Caudate nucleus (tissue), 63 donors: ENCODE measurements at places on chromosomes 3 and 15.

DNA sequence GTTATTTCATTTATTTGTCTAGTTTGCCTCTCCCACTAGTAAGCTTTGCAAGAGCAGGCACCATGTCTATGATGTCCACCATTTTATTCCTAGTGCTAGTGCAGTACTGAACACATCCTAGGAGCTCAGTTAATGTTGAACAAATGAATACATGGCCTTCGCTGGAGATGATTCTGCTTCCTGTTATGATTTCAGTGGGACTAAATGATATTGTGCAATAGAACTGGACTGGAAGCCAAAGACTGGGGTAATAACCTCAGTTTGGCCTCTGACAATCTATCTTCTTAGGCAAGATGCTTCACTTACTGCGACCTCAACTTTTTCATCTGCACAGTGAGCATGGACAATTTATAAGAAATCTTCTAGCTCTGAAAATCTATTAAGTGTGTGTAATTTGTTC, 191.3 kb downstream of the ADAMTSL3 start:
- no peak for DNase-seq

GRCh38 chr3:45704301-45704943, 15.2 kb downstream of the SACM1L start:
- no peak for DNase-seq

GRCh38 chr3:181691901-181692300, 19.8 kb upstream of the SOX2 start:
- no peak for DNase-seq

DNA sequence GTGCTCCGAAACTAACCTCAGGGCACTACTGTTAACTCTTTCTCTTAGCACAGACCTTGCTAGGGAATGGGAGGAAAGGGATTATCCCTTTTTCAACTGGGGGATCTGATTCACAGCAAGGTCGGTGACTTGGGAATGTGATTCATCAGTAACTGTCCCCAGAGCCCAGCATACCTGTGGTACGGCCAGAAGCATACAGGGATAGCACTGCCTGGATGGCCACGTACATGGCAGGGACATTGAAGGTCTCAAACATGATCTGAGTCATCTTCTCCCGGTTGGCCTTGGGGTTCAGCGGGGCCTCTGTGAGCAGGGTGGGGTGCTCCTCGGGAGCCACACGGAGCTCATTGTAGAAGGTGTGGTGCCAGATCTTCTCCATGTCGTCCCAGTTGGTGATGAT, 2.3 kb downstream of the ACTC1 start:
- DNase-seq = no peak

GRCh38 chr3:152377184-152377570, 108.4 kb downstream of the MBNL1 start:
- DNase-seq = no peak

DNA sequence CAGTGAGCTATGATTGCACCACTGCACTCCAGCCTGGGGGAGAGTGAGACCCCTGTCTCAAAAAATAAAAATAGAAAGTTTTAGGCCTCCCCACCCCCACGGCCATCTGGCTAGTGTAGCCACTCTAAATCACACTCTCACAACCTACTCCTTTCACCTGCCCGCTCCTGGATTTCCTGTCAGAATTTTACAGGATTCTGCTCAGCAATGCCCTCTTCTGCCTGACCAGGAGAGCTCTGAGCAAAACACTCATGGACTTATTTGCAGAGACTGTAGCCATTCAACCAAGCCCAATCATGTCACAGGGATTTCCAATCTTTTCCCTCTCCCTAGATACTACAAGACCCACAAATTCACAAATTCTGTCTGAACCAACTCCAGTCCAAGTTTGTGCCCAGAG, 242.6 kb upstream of the TPRG1 start:
- DNase-seq = no peak

DNA sequence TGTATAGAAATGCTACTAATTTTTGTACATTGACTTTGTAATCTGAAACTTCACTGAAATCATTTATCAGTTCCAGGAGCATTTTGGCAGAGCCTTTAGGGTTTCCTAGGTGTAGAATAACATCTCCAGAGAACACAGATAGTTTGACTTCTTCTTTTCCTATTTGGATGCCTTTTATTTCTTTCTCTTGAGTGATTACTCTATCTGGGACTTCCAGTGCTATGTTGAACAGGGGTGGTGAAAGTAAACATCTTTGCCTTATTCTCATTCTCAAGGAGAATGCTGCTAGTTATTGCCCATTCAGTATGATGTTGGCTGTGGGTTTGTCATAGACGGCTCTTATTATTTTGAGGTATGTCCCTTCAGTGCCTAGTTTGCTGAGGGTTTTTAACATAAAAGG, 697.9 kb upstream of the ROBO1 start:
- no peak for DNase-seq

GRCh38 chr15:34358367-34358766, 8.6 kb downstream of the LPCAT4 start:
- DNase-seq = no peak

- no peak for DNase-seq
Observed at GRCh38 chr3:53202331-53203015, 41.5 kb downstream of the PRKCD start.

GRCh38 chr3:161745741-161746140, 249.1 kb downstream of the OTOL1 start:
- DNase-seq = no peak

DNA sequence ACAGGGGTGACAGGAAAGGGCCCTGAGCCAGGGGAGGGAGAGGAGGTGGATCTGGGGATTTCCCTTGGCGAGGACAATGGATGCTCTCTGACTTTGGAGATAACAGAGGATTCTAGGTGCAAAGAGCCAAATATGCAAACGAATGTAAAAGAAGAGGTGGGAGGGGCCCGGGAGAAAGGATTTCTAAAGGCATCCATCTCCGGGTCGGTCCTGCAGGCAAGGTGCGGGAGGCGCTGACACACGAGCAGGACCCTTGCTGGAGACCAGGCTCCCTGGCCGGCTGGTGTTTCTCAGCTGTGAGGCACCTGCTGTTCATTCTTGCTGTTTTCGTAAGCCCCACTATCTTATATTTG, 115.2 kb upstream of the TLE3 start:
- no peak for DNase-seq

DNA sequence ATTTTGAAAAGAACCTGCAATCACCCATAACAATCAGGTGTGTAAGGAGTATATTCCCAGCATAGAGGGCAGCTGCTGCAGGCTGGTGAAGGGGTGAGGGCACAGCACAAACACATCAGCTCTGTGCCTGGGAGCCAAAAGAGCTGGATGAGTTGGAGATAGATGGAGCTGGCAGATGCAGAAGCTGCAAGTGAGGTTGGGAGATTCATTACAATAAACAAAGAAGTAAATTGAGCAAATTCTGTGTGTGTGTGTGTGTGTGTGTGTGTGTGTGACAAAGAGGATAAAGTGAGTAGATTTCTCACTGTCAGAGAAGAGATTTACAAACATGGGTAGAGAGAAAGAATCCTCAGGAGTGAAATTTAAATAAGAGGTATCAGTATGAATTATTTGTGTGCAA, 994.7 kb downstream of the EPHA3 start:
- no peak for DNase-seq

DNA sequence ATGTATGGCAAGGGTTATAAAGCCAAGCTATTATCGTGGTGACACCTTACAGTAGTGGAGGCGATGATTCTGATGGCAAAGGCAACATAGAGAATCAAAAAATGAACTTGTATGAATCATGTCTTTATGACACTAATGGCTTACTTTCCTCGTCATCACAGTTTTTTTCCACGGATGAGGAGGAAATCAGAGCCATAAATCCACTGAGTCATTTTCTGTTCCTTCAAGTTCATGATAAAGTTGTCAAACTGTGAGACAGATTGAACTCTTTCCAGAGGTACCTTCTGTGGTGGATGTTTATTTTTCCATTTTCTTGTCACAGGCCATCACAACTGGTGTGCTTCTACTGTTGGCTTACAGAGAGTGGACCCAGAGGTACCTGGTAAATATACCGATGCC, 8.5 kb downstream of the TMEM212 start:
- DNase-seq = no peak

GRCh38 chr3:188807006-188807405, 364.8 kb upstream of the TPRG1 start:
- no peak for DNase-seq

GRCh38 chr3:195905970-195906864, 2.1 kb downstream of the TNK2 start:
- DNase-seq = no peak

GRCh38 chr15:100714034-100714748, 111.8 kb downstream of the ASB7 start:
- DNase-seq = no peak

DNA sequence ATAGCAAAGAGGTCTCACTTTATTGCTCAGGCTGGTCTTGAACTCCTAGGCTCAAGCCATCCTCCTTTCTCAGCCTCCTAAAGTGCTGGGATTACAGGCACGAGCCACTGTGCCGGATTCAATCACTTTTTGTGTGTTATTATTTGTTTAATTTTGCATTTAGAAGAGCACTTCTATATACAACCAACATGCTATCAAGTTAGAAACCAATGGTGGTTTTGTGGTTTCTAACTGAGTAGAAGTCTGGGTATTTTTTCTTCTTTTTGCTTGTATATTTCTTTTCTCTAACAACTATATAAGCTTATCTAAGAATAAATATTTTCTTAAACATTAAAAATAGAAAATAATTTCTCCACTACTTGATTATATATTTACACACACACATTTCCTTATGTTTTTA, 86.7 kb downstream of the PEAK1 start:
- no peak for DNase-seq

GRCh38 chr3:151974067-151974466, 100.6 kb downstream of the SUCNR1 start:
- no peak for DNase-seq

DNA sequence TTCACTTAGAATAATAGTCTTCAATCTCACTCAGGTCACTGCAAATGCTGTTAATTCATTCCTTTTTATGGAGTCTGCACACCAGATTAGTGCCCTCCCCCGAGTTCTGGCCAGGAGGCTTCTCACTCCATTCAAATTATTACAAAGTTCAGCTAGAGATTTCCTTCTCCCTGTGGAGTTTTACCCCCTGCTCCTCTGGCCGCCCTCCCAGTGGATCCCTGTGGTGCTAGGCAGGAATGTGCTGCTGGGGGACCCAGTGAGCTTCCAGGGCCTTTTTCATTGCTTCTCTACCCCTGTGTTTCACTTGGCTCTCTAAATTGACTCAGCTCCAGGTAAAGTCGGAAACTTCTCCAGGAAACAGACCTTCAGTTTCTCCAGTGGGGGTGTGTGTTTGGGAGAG, 42.7 kb upstream of the CD200R1L start:
- no peak for DNase-seq

DNA sequence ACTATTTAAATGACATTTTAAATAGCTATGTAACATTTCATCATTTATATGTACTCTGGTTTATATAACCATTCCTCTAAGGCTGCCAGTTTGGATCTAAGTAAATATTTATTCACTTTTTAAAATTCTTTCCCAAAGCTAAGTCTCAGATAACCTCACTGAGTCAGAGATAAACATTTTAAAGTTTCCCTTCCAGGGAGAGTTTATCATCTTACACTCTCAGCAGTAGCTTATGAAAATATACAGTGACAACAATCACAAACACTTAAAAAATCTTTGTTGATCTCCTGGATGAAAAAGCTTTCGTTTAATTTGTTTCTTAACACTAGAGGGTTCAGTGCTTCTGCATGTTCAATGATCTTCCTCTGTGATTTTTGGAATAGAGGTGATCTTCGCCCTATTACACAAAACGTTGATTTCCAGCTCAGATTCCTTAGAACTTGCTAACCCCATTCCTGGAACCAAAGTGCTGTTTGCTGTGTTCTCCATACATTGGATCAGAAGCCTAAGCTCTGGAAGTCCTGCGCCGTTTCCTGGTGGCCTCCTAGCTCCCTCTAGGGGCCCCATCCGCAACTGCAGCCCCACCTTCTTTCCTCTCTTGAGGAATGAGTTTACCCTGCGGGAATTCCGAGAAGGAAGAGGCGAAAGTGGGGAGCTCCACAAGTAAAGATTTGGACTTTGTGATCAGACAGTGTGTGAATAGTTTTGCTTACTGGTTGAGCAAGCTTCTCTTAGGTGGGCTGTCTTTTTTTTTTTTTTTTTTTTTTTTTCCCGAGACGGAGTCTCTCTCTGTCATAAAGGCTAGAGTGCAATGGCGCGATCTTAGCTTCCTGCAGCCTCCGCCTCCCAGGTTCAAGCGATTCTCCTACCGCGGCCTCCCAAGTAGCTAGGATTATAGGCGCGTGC, 29.3 kb upstream of the SACM1L start:
- DNase-seq = peak; percentile 36
